ENCODE measurements at places on chromosomes 12 and 14. TPM values are rescaled to one million over a fixed set of nuclear protein-coding genes. Genes with fewer than 3 reads are reported as not detected.
A peak's percentile ranks its signal among the peaks of the same experiment; 100 is the strongest.

DNA sequence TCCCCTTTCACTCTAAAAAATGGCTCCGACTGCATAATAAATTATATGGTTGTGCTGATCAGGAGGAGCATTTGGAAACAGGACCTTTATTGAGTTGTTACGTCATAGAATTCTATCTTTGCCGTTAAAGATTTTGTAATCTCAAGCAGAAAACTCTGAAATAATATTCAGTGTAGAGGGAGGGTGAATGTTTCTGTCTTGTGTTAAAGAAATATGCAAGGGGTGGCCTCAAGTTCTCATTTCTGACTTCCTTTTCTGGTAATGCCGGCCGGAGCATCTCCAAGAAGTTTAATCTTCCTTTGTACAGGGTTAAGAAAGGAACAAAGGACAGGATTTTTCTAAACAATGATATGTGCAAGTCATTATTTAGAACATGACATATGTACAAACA, 165.1 kb downstream of the SLC38A4 start:
- no peak for DNase-seq

BORCS5 gene
- polyA plus RNA-seq = 14.2 TPM

DNA sequence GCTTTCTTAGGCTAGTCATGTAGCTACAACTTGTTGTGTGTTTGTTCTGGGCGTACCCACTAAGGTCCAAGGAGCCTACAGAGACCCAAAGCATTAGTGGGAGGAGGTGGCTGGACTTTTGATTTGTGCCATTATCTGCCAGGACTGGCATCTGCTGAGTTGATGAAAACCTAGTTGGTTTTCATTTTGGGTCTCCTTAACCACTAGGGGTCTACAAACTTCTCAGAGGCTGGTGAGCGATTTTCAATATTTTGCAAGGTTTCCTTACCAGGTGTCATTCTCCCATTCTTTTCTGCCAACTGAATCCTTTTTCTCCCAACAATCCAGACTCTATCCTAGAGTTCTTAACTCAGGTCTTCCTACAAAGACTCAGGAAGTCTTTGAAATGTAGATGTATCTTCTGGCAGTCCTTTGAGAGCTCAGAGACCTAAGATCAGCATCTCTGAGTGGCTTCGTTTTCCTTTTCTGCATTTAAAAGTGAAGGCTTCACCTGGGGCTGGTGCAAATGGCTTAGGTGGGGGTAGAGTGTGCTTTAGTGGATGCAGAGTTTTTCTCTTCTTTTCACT, 150.0 kb upstream of the RMST start:
- DNase-seq = no peak

DNA sequence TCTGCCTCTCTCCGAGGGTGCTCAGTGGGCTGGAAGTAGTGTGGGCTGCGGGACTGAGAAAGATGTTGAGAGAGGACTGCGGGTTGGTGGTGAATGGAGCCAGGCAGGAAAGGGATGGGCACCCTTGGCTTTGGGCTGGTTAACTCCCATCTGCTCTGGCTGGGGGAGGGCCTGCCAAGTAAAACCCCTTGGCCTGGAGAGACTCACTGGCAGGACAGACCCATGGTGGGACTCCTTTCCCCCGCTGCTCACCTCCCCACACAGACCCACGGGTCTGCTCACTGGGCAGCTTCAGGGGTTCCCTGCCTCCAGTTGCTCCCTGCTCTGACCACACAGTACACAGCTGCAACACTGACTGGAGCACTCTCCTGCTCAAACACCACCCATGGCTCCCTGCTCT, 54.1 kb downstream of the KRT80 start:
- DNase-seq = no peak

- no peak for DNase-seq
Measured at GRCh38 chr12:110903511-110903910, 16.9 kb downstream of the MYL2 start.

GRCh38 chr14:22882529-22883172, 371 bp upstream of the REM2 start:
- peak; percentile 29 for DNase-seq

DNA sequence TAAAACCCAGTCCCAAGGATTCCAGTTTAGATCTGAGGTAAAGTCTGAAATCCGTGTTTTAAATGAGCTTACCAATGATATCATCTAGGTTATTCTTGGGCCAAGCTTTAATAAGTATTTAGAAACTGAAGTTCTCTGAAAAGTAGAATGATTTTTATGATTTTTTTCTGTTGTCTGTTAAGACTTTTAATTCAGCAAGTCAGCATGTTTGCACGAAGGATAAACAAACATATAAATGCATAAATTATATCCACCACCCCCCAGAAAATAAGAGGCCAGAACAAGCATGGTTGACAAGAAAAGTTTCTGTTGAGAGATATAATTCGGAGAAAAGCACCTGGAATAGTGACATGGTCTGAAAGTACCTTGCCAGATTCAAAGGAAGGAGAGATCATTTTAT, 655.7 kb downstream of the NOVA1 start:
- DNase-seq = no peak

- DNase-seq = no peak
Measured at GRCh38 chr12:51458635-51459034, 34.0 kb downstream of the SLC4A8 start.

ANKLE2 gene
- 17.4 TPM for polyA plus RNA-seq

KLRK1 gene
- 56.7 TPM for polyA plus RNA-seq

DNA sequence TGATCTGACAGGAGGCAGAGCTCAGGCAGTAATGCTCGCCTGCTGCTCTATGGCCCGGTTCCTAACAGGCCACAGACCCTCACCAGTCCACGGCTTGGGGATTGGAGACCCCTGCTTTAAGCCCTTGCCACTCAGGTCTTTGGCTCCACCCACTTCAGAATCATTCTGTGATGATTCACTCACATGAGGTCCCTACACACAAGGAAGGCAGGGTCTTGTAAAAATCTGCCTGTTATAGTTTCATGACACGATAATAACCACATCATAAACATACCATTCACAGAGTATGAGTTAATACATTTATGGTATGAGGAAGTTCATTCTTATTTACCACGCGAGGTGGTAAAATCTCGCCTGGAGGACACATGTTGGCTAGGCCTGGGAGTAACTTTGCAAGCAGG, 29.0 kb upstream of the MAX start:
- DNase-seq = no peak

GRCh38 chr12:59834659-59835474, 239.0 kb downstream of the SLC16A7 start:
- DNase-seq = peak; percentile 2

DNA sequence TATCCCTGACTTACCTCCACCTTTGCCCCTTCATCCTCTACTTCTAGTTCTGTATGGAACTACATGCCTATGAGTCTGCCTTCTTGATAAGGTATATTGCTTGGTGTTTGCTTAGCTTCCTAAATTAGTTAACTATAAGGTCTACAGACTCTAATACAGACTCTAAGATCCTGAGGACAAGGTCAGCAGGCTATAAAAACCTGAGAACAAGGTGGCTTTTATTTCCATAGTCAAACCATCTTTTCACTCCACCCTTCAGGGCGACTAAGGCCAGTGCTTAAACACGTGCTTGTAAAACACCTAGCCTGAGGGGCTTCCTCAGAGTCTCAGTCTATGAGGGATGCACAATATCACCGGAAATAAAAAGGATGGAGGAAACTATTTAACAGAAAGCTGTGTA, 36.1 kb upstream of the COL2A1 start:
- no peak for DNase-seq

GRCh38 chr12:112796067-112796466, 4.5 kb downstream of the RPH3A start:
- no peak for DNase-seq

ACOT4 gene
- not detected for polyA plus RNA-seq

- no peak for DNase-seq
Measured at GRCh38 chr14:63032076-63032475, 13.2 kb downstream of the KCNH5 start.

DNA sequence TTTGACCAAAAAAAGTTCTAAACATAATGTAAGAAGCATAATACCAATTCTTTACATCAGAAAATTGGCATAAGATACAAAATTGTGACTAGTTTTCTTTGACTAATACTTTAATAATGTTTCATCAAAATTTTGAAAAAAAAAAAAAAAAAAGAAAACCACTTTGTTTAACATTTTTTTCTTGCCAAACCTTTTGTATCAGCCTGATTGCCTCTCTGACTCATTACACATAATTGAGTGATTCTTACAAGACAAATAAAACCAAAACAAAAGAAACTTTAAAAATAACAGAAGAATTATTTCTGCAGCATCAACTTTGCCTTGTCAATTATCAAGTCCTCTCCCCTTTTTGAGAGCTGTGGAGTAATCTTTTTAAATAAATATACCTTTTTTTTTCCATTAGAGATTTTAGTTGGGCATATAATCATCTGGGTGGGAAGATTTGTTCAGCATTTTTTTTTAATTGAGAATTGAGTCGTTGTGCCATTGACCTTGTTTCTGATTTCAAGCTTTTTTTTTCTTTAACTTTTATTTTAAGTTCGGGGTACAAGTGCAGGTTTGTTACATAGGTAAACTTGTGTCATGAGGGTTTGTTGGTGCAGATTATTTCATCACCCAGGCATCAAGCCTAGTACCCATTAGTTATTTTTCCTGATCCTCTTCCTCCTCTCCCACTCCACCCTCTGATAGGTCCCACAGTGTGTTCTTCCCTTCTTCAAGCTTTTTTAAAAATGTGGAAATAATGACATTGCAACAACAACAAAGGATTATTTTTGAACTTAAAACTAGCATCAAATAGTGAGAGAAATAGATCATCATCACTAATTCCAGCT, 45.8 kb upstream of the HMGA2 start:
- no peak for DNase-seq

- DNase-seq = no peak
Measured at GRCh38 chr12:47223031-47223847, 143.5 kb upstream of the AMIGO2 start.

DNA sequence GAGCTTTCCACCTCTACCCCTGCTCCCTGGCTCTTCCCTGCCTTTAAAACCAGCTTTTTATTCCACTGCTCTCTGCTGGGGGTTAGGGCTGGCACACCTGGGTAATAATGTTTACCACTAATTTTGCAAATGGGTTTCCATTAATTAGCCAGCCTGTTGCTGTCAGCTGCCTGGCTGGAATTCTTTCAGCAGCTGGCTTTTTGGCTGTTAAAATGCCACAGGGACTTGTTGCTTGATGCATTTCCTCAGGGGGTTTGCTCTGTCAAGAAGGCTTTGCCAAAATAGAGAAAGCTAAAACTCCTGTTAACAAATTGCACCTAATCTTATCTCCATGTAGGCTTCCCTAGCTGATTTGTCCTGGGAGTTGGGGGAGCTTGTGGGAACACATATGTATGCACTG, 51.8 kb upstream of the PSMC1 start:
- DNase-seq = no peak

GPR84 gene
- not detected for polyA plus RNA-seq

CCDC175 gene
- polyA plus RNA-seq = not detected

DNA sequence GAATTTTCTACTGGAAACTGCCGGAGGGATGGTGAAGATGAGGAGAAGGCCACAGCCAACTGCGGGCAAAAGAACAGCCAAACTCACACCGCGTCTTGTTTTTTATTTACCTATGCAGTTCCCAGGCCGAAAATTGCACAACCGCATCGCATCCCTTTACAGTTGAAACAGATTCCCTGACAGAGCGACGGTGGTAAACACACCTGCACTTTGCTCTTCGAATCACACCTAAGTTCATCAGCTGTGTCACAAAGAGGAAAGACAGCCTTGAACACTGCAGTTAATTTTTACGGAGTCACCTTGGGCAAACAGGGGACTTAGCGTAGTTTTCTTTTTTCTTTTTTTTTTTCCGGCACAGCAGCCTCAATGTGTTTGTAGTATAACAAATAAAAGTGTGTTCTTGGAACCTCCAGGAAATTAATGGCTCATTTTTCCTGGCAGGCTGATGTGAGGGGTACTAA, 272.0 kb upstream of the DIO3 start:
- no peak for DNase-seq

- no peak for DNase-seq
Measured at GRCh38 chr12:107369679-107370078, 276.3 kb upstream of the CRY1 start.

GRCh38 chr14:101336183-101336582, 225.1 kb upstream of the DIO3 start:
- no peak for DNase-seq

RDH12 gene
- polyA plus RNA-seq = not detected

EDDM3A gene
- polyA plus RNA-seq = 0.47 TPM

HHIPL1 gene
- polyA plus RNA-seq = not detected

GRCh38 chr14:90649557-90650135, 166.6 kb downstream of the TTC7B start:
- no peak for DNase-seq

GRCh38 chr14:51716610-51717009, 64.9 kb downstream of the FRMD6 start:
- DNase-seq = no peak

DNA sequence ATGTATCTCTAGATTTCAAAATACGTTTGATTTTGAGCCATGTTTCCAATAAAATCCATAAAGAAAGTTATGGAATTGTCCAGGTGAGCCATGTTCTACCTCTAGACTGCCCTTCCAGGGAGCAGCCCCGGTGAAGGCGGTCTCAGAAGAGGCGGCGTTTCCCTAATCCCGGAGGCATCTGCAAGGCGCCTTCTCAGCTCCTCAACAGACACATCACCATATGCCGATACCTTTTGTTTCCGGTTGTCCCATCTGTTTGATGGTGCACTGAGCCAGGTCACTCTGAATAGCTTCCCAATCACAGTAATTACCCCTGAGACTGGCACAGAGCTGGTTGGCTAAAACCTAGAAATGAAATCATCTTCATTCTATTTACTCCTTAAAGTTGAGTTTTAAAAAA, 305.5 kb upstream of the FKBP4 start:
- no peak for DNase-seq

SLCO1B1 gene
- not detected for polyA plus RNA-seq

MEG3 gene
- polyA plus RNA-seq = not detected

DNA sequence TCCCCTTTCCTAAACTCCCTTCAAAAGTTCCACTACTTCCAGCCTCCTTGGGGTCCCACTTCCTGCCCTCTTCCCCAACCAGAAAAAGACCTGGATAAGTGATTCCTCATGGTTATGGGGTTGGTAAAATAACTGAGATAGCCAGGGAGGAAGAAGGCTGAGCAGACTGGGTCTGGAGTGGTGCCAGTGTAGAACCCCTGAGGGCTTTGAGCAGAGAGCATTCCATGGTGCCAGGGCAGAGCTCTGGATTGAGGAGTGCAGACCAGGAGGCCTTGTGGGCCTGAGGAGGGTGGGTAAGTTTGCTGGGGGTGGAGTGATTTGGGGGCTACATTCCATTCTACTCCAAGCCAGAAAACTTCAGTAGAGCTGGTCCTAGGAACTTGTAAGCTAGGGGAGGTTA, 9.5 kb upstream of the CISTR start:
- DNase-seq = no peak

DNA sequence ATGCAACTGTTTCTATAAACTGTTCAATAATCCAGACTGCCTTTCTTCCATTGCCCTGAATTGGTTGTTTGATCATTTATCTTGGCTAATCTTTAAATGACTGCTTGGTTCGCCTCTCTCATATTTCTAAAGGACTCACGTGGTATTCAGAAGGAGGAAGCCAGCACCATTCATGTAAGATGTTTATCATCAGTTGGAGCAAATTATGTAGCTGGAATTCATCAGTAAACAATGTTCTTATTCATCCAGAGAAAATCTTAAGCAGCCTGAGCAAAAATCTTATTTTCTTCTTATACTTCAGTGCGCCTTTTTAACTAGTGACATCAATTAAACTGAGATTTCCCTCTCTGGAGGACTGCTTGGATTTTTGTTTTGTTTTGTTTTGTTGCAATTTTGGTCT, 538.7 kb upstream of the TMEM132C start:
- no peak for DNase-seq

- DNase-seq = no peak
Measured at GRCh38 chr14:57362361-57362760, 28.0 kb upstream of the NAA30 start.

GRCh38 chr12:20549108-20549719, 145.9 kb upstream of the SLCO1C1 start:
- DNase-seq = no peak

CLEC4C gene
- 6.7 TPM for polyA plus RNA-seq
